ENCODE measurements at places on chromosomes 2 and 18.

- no peak for DNase-seq
These were observed 63.4 kb upstream of the ZBTB7C start for GRCh38 chr18:48472610-48473009.

DNA sequence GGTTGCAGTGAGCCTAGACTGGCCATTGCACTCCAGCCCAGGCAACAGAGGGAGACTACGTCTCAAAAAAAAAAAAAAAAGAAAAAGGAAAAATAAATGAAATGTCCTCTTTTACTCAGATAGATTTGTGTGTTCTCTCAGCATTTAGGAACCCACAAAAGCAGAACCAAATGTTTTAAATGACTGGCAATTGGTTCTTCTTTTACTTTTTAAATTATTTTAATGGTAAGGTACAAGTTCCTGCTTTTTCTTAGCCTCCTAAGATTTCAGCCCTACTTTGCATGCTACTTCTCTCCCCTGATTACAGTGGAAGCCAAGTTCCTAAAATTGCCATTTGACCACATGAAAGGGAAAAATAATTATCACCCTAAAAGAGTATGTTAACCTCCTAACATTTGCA lies 23.5 kb downstream of the SRSF7 start:
- no peak for DNase-seq

- DNase-seq, result no peak
These were observed 24.3 kb upstream of the STAT1 start for GRCh38 chr2:191038241-191038725.

DNA sequence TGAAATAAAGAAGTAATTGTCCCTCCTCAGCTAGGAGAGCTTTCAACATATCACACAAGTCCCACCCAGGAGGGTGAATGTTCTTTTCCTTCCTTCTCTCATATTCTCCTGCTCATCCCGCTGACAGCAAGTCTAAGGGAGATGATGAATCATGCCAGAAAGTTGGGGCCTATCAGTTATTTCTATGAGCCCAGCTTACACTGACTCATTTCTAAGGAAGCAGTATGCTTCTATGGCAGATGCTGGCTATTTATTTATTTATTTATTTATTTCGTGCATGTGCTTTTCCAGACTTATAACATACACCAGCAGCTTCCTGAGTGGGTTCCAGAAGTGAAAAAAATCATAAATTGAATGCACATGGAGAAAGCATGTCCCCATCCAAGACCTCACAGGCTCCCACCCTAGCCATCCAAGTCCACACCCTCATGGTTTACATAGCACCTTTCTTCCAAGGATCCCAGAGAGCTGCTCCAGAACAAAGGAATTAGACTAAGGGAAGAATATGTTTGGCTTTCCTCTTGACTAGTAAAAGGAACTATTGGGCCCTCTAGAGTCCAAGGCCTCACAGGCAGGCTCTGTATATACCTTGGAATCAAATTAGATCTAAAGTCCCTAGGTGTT lies 1074.2 kb upstream of the ZEB2 start:
- DNase-seq, result no peak
